Sciatic nerve (tissue), 2 donors: ENCODE measurements at places on chromosomes 6 and 20.

DNA sequence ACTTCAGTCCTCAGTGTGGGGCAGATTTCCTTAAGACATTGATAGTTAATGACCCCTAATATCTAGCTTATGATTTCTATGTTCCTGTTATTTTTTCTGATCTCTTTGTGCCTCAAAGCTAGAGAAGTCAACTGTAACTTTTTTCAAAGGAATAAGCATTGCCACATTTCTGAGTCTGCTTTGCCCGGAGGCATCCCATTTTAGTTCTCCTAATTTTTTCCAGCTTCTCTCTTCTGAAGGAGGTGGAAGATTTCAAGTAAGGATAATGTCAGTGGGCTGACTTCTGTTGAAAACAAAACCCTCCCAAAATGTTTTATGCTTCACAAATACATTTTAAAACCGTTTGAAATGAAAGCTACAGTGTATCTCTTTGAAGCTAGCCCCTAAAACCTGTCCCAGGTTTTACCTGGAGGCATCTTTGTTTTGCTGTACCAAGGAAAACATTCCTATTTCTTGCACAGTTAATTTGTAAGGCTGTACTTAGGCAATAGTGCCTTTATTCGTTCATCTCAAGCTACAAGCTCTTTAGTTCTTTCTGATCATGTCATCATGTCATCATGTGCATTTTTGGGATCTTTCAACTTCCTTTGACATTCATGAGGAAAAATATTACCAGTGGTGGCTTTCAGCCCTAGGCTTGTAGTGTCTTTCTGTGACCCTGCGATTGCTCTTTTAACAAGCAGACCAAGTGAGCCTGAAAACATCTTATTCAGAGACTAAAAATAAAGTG is 45.7 kb downstream of the TSPYL4 start:
- DNase-seq = no peak

- no peak for DNase-seq
These were observed 19.5 kb upstream of the SIRT5 start for GRCh38 chr6:13554929-13555333.

GRCh38 chr6:13346245-13346644 is 17.9 kb upstream of the TBC1D7 start:
- no peak for DNase-seq

DNA sequence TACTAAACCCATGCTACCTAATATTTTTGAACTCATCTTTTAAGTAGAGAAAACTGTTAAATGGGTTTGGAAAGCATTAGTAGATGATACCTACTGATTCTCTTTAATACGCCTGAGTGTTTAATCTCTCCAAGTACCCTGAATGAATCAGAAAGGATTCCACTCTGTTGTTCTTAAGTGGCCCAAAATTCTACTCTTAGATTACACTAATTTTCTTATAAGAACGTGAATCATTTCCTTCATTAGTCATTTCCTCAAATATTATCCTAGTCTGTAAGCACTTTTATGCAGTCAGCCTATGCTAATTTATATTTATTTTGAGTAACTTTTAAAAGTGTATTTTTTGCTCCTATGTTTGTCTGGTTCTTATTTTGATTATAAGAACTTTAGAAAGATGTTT is 380.0 kb downstream of the BTBD9 start:
- no peak for DNase-seq

- DNase-seq = peak; percentile 88
These were observed 11.0 kb downstream of the POU3F2 start for GRCh38 chr6:98845211-98846020.

DNA sequence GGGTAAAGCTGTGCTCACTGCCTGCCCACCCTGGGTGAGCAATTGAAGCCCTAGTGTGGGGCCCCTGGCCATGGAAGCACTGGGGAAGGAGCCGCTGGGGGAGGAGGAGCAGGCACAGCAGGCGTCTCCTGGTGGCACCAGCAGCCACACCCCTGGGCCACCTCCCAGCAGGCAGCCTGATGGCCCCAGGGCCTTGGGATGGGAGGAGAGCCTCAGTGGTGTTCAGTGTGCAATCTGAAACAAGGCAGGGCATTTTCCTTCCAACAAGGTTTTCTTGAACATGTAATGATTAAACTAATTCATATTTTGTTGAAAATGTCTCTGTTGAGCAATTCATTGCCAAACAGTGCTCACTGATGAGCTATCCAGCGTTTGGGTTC is 151.0 kb downstream of the ZDHHC14 start:
- DNase-seq = no peak

DNA sequence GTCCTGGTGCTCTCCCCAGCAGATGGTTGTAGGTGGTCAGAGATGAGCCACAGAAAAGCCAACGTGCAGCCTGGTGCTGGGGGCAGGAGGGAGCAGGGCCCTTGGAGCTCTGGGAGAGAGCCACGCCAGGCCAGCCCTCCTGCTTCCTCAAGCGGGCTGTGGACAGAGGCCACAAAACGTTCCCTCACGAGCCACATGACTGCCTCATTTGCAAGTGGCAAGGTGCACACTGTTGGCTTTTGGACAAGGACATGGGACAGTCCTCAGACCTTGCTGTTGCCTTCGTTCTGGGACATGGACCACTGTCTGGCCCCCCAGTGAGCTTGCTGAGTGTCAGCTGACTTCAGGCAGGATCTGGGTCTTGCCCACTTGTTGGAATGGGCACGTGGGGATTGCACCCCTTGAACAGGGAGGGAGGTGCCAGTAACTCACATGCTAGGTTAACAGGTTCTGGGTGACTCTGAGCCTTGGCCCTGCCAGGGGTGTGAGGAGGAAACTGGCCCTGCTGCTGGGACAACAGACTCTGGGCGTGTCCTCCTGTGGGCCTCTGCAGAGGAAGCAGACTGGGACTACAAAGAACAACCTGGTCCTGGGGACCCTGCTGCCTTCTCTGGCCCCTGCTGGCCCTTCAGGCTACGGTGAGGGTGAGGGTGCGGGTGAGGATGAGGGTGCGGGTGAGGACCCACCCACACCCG is 2.6 kb downstream of the SLCO4A1 start:
- DNase-seq = no peak

- no peak for DNase-seq
These were observed 11.8 kb downstream of the PSMF1 start for GRCh38 chr20:1130058-1130694.

DNA sequence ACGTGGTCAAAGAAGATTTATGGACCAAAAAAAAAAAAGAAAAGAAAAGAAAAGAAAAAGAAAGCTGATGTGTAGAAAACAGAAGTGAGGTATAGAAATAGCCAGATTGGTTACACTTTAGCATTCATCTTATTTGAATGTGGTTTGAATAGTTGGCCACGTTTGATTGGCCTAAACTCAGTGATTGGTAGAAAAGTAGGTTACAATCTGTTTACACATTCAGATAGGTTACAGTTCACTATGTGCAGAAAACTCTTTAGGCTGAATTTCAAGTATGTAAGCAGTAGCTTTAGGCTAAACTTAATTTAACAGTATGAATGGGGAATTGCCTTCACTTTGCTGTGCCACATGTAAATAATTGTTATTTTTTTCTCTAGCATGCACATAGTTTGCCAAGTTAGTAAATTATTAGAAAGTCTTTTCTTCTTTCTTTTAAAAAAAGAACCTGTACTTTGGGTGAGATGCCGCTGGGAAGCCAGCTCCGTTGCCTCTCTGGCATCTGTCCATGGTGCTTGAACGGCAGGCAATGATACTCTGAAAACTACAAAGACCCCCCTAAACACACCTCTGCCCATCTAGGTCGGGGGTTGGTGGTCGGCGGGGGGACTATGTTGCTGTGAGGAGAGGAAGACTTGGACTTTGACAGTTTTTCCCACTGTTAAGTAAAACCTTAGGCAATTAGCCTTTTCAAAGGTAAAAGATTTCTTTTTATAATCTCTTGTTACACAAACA is 173.0 kb downstream of the AIG1 start:
- DNase-seq = no peak

- DNase-seq = no peak
These were observed 55.2 kb upstream of the MAFB start for GRCh38 chr20:40744072-40744817.

DNA sequence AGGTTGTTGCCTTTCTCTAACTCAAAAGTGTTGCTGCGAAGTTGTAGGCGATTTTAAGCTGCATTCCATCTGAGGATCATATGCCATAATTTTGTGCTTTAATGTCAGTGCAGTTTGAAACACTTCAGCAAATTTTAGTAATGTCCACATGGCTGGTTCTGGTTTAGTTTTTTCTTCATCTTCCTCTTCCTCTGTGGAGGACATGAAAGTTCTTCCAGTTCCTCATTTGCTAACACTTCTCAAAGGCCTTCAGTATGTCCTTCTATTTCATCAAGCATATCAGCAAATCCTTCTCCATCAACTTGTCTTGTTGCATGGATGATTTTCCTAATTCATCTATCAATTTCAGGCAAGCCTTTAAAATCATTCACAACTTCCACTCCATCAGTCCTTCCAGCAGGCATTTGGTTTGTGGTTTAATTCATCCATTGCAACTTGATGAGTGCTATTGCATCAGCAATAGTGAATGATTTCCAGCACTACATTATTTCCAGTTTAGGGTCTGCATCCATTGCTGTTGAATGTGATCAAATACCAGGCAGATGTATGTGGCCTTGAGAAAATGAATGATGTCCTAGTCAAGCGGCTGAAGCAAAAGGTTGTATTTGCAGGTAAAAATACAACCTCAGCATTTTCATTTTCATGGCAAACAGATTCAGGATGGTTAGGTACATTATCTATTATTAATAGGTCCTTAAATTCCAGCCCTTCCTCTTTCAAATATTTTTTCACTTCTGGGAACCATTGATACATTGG is 20.2 kb downstream of the SHLD1 start:
- no peak for DNase-seq

- DNase-seq = no peak
These were observed 71.8 kb upstream of the TIAM2 start for GRCh38 chr6:154923199-154923869.

GRCh38 chr20:48381353-48382120 is 446.3 kb downstream of the PREX1 start:
- no peak for DNase-seq

GRCh38 chr20:36181934-36182603 is 27.5 kb downstream of the EPB41L1 start:
- DNase-seq = no peak

DNA sequence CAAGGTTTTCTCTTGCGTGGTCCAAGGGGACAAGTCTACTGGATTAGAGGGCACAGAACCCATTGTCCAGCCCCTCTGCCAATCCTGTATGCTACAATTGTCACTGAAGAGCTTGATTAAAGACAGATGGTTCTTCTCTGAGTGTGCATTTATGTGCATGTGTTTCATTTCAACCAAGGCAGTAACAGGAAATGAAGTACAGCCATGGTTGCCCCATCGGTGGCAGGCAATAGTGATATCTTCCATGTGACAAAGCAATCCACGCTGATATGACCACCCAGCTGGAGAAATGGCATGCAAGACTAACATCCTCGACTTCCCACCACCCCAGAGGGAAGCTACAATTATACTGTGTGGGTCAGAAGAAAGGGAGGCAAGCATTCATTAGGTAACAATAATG is 85.5 kb downstream of the UNC5CL start:
- no peak for DNase-seq

GRCh38 chr20:24990810-24991252 is 1.7 kb downstream of the APMAP start:
- peak; percentile 14 for DNase-seq

DNA sequence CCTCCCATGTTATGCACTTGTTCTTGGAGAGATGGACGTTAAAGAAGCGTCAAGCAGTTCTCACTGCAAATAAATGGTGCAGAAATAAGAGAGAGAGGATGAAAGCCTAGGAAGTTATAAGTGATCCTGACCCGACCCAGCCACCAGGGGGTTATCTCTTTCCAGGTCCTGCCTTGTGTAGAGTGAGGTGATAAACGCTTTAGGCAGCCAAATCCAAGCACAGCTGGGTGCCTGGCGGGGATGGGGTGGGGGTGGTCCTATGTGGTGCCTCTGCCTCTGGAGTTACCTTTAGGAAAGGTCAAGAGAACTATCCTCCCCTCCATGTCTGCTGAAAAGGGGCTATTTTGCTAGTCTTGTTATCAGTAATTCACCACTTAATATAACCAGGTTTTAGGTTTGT is 9.2 kb upstream of the TFAP2A start:
- DNase-seq = no peak

GRCh38 chr6:132961122-132961521 is 146.8 kb downstream of the RPS12 start:
- no peak for DNase-seq

GRCh38 chr6:169048865-169049205 is 204.8 kb downstream of the THBS2 start:
- DNase-seq = no peak

GRCh38 chr6:136527831-136528230 is 22.4 kb downstream of the MAP7 start:
- DNase-seq = no peak

- no peak for DNase-seq
These were observed 373.6 kb downstream of the PLCB1 start for GRCh38 chr20:8505476-8506200.

GRCh38 chr6:149065658-149066556 is 251.6 kb upstream of the TAB2 start:
- no peak for DNase-seq

DNA sequence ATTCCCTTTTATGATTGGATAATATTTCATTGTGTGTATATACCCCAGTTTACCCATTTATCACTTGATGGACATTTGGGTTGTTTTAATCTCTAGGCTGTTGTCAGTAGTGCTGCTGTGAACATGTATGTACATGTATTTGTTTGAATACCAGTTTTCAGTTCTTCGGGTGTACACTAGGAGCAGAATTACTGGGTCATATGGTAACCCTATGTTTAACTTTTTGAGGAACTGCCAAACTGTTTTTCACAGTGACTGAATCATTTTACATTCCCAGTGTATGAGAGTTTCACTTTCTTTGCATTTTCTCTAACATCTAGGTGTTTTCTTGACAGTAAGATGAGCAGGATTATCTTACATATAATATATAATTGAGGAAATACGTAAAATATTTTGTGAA is 44.7 kb upstream of the ADIG start:
- no peak for DNase-seq

DNA sequence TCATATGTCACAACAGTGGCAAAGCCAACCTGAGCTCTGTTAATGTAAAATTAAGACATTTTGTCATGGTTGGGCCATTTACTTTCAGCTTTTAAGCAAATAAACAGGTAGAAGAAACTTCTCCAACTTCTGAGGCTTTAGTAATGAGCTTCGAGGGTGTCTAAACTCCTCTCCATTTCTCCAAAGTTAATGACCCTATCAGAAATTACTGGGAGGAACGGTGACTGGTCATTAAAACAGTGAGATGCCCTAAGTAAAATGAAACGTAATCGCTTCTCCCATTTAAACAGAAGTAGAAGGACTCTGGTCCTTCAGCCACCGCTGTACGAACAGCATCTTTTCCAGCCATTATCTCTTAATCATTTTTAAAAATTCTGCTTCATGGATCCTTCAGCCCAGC is 986.9 kb upstream of the MANEA start:
- DNase-seq = no peak
